ENCODE measurements at places on chromosomes 11 and 22.
A peak's percentile ranks its signal among the peaks of the same experiment; 100 is the strongest.

DNA sequence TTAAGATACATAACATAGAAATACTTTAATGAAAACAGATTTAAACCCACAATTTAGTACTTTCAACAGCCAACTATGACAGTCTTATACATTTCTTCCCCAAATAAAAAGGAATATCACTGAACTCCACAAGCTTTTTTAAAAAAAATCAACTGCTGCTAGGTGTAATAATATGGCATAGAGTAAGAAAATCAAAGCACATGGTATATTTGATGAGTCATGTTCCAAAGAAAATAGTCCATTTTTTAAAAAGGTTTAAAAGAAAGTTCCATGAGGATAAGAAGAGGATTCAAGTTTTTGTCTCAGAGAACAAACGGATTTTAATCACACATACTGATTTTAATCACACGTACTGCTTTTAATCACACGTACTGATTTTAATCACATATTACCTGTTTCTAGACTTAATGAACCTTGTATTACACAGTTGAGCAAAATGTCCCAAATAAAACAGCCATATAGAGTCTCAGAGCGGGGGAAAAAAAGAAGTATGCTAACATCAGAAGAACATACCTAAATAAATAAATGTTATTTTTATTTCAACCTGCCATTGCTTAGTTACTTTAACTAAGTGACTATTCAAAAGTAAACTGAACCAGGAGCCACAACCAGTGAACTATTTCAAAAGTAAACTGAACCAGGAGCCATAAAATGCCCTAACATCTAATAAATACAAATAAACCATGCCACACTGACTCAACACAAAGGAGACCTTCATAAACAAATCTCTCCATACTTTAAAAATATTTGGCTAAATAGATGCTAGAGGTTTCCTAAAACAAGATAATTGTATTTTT is 198.4 kb downstream of the SBF2 start:
- no peak overlapping the region for H3K4me3 ChIP-seq
- peak overlapping the region; percentile 50 for H3K27ac ChIP-seq
- H3K4me1 ChIP-seq, result peaks cover 32% of the 10 kb centered on the region
- H3K36me3 ChIP-seq, result peaks cover 3% of the 10 kb centered on the region
- H3K27me3 ChIP-seq, result no peaks in the 10 kb centered on the region

- peak; percentile 2 for DNase-seq
- H3K4me1 ChIP-seq, result peaks cover 18% of the 10 kb centered on the region
- H3K4me3 ChIP-seq, result no peak overlapping the region
- no peaks in the 10 kb centered on the region for H3K36me3 ChIP-seq
These were observed 33.9 kb downstream of the BCL2L13 start for GRCh38 chr22:17672417-17672991.

DNA sequence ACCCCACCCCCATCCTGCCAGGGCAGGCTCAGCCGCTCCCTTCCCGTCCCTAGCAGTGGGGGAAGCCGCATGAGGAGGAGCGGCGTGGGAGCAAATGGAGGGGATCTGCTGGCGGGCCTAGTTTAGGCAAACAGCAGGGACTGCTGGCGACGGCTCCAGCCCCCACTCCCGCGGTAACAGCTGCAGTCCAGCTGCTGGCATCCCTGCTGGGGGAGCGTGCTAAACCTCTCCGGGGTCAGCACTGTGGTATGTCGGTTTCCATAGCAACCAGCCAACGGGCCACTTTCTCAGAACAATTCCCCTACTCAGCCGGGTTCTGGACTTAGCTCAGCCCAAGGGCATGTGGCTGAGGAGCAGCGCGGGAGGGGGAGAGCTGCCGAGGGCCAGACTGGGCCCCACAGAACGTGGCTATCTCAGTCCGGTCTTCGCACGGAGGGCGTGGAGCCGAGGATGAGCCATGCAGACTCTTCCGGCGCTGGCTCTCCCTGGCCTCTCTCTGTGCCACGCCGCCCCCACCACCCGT is 98.8 kb downstream of the PKNOX2 start:
- no peaks in the 10 kb centered on the region for H3K36me3 ChIP-seq
- H3K4me3 ChIP-seq, result no peak overlapping the region
- no peak overlapping the region for H3K27ac ChIP-seq

DNA sequence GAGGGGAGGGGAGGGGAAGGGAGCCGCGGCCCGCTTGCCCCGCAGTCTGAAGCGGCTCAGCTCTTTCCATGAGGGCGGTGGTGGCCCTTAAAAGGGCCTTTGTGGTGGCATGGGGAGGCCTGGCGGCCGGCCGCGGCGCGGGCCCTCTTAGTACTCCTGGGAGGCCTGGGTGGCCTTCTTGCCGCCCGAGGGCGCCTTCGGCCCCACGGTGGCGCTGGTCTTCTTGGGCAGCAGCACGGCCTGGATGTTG is 6.9 kb downstream of the DPAGT1 start:
- no peaks in the 10 kb centered on the region for H3K27me3 ChIP-seq
- DNase-seq, result peak; percentile 72
- peak overlapping the region; percentile 53 for H3K27ac ChIP-seq
- peaks cover 23% of the 10 kb centered on the region for H3K4me1 ChIP-seq

DNA sequence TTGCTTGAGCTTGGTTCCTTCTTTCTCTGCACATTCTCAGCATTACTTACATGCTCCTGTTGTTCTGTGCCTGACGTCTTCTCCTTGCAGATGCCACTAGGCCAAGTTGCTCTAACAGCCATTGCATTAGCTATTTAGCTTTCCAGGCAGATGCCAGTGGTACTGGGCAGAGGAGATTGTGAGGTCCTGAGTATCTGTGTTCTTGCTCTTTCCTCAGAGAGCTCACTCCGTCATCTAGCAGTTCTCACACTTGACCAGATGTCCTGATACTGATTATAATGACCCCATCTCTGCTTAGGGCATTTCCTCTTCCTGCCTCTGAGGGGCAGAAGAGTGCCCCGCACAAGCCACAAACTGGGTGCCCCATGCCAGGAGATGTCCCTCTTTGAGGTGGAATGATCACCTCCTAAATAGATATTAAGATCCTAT is 30.7 kb downstream of the ARHGAP1 start:
- peak; percentile 7 for DNase-seq
- no peak overlapping the region for H3K4me3 ChIP-seq
- no peaks in the 10 kb centered on the region for H3K4me1 ChIP-seq
- H3K36me3 ChIP-seq, result peaks cover 20% of the 10 kb centered on the region
- no peaks in the 10 kb centered on the region for H3K27me3 ChIP-seq

DNA sequence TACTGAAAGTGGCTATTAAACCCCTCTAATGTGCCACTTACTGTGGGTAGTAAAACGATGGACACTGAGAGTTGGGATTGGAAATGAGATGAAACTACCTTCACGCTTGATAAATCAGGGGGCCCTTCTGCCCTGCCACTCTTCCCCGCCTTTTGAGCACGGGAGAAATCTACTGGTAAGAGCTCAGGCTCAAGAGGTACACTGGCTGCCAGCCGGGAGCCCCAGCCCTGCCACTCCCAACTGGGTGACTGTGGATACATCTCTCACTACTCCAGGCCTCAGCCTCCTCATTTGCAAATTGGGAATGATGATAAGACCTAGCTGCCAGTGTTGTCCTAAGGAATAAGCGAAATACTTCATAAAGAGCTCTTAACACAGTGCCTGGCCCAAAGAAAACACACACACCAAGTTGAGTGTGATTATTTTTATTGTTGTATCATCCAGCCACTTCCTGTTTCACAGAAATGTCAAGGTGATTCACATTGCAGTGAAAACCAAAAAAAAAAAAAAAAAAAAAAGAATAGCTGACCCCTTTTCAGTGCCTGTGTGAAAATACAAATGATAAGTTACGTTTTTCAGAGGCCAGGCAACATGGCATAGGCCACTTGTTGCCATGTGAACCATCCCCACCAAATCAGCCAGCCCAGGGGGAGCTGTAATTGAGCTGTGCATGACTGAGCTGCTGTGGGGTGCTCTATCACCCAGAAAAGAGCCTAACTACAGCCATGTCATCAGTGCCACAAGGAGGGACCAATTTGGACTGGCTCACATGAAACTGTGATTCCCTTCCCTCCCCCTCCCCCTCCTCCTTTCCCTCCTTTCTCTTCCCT is 4.4 kb upstream of the ZNRD2 start:
- H3K27me3 ChIP-seq, result no peaks in the 10 kb centered on the region
- DNase-seq, result peak; percentile 41
- H3K36me3 ChIP-seq, result no peaks in the 10 kb centered on the region
- H3K27ac ChIP-seq, result peak overlapping the region; percentile 20

DNA sequence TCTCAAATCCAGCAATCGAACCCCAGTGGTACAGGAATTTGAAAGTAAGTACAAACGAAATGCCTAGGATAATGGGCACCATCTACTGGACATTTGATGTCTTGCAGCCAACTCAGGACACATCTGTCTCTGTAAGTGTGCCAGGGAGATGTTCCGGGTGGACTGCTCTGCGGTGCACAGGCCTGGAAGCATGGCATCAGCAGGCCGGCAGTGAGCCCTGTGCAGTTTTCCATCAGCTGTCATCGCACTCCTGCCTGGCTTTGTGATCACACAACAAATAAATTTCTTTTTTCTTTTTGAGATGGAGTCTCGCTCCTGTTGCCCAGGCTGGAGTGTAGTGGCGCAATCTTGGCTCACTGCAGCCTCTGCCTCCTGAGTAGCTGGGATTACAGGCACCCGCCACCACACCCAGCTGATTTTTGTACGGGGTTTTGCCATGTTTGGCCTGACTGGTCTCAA is 71.0 kb downstream of the JAM3 start:
- no peak overlapping the region for H3K4me3 ChIP-seq
- H3K27me3 ChIP-seq, result peaks cover 52% of the 10 kb centered on the region
- DNase-seq, result peak; percentile 86
- H3K27ac ChIP-seq, result no peak overlapping the region
- H3K4me1 ChIP-seq, result no peaks in the 10 kb centered on the region

- no peak for DNase-seq
- H3K27ac ChIP-seq, result peak overlapping the region; percentile 42
- peaks cover 74% of the 10 kb centered on the region for H3K36me3 ChIP-seq
- peaks cover 36% of the 10 kb centered on the region for H3K4me1 ChIP-seq
- no peaks in the 10 kb centered on the region for H3K27me3 ChIP-seq
These were observed 50.2 kb downstream of the APOL1 start for GRCh38 chr22:36303115-36303467.

DNA sequence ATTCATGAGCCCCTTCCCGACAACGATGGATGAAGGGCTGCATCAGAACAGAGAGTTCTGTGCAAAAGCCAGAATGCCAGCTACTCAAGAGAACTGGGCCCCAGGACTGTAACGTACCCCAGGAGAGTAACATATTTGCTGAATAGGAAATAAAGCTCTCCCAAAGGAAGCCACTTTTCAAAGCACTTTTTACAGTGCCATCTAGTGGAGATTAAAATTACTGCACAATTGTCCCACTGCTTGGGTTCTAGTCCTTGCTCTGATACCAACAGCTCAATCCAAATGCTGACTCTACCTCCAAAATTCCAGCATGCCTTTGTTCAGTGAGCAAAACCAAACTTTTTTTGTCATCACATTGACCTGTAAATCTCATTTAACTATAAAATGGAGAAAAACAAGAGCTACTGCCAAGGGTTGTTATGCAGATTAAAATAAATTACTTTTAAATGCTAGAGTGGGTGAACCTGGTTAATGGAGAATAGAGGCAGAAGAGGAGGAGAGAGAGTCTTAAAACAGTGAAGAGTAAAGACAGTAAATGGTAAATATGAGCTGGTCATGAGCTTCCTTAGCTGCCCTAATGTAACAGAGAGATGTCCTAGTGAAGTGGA is 87.6 kb upstream of the FSHB start:
- no peaks in the 10 kb centered on the region for H3K36me3 ChIP-seq
- no peak overlapping the region for H3K4me3 ChIP-seq
- no peak overlapping the region for H3K27ac ChIP-seq
- DNase-seq, result peak; percentile 68
- no peaks in the 10 kb centered on the region for H3K27me3 ChIP-seq

DNA sequence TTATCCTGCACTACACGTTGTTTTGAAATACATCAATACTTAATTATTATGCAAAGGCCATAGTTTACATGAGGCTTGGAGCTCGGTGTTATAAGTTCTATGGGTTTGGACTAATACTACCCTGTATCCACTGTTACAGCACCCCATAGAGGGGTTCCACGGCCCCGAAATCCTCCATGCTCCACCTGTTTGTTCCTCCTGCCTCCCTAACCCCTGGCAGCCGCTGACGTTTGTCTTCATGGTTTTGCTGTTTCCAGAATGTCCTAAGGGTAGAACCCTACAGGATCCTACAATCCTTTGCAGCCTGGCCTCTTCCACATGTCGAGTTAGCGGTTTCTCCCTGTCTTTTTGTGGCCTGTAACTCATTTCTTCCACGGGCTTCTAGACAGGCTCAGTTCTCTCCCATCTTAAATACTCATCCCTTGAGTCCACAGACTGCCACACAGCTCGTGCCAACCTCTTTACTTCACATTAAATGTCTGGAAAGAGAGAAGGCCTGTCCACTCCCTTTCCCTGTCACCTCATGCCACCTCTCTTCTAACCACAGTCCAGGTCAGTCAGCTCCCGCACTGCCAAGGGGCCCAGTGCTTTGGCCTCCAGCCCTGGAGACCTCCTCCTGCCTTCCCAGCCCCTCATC is 42.4 kb upstream of the TH start:
- no peak for DNase-seq
- H3K27me3 ChIP-seq, result no peaks in the 10 kb centered on the region
- H3K27ac ChIP-seq, result no peak overlapping the region

DNA sequence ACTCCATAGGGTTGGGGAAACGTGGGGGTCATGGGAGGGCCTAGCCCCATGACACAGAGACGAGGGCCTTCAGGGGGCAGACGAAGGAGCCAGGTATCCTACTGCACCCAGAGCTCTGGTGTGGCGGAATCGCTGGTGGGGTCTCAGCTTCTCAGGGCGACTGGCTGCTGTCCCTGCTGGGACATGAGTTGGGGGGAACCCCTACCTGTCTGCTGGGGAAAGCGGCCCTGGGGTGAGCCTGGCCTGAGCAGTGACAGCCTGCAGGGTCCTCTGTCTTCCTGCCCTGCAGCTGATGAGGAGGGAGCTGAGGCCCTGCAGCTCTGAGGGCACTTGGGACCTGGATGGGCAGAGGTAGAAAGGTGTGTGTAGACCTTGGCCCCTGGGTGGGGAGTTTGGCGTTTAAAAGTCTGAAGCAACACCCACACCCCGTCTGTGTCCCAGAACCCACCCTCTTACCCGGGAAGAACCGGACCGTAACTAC is 33.6 kb upstream of the GRAMD4 start:
- no peaks in the 10 kb centered on the region for H3K36me3 ChIP-seq
- H3K4me1 ChIP-seq, result no peaks in the 10 kb centered on the region
- no peak overlapping the region for H3K27ac ChIP-seq
- no peak overlapping the region for H3K4me3 ChIP-seq

GRCh38 chr11:8834379-8834778 is 76.6 kb upstream of the AKIP1 start:
- no peak overlapping the region for H3K27ac ChIP-seq
- H3K36me3 ChIP-seq, result no peaks in the 10 kb centered on the region
- DNase-seq, result no peak
- 0 out of 2 replicates have a peak, but pooled peaks cover 3% of the 10 kb centered on the region for H3K4me1 ChIP-seq
- no peaks in the 10 kb centered on the region for H3K27me3 ChIP-seq
- no peak overlapping the region for H3K4me3 ChIP-seq

DNA sequence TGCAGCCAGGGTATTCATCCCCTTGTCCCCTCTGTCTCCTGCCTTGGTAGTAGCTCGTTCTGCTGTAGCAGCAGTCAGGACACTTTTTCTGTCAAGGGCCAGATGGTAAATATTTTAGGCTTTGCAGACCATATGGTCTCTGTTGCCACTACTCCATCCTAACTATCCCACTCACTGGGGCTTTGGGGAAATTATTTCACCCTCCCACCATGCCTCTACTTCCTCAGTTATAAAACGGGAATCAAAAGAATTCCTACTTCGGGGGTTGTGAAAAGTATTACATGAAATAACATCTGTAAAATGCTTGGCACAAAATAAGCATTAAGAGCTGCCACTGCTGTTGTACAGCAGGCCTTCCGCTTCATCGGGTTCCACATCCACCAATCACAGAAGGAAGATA is 89.9 kb upstream of the LDLRAD3 start:
- no peak overlapping the region for H3K4me3 ChIP-seq
- no peaks in the 10 kb centered on the region for H3K4me1 ChIP-seq
- no peaks in the 10 kb centered on the region for H3K36me3 ChIP-seq
